ENCODE measurements at places on chromosomes 2 and 18.

GRCh38 chr2:116545286-116546068 is 1269.0 kb upstream of the DDX18 start:
- no peak for DNase-seq

DNA sequence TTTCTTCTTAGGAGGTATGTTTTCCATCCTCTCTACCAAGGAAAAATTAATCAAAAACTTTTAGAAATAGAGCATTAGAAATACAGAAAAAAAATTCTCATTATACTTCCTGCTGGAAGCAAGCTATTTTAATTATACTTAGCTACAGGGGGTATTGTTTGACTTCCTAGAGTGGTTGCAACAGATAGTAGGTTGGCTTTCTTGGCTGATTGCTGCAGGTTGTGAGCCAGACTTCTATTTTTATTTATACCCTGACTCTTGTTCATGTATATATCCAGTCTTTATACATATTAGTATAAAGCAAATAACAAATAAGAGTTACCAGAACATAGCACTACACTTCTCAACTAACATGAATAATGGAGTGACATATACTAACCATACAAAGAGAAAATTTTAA is 460.8 kb upstream of the REG3G start:
- DNase-seq = no peak

- DNase-seq = no peak
Observed at GRCh38 chr18:68830256-68831045, 32.6 kb downstream of the CCDC102B start.

DNA sequence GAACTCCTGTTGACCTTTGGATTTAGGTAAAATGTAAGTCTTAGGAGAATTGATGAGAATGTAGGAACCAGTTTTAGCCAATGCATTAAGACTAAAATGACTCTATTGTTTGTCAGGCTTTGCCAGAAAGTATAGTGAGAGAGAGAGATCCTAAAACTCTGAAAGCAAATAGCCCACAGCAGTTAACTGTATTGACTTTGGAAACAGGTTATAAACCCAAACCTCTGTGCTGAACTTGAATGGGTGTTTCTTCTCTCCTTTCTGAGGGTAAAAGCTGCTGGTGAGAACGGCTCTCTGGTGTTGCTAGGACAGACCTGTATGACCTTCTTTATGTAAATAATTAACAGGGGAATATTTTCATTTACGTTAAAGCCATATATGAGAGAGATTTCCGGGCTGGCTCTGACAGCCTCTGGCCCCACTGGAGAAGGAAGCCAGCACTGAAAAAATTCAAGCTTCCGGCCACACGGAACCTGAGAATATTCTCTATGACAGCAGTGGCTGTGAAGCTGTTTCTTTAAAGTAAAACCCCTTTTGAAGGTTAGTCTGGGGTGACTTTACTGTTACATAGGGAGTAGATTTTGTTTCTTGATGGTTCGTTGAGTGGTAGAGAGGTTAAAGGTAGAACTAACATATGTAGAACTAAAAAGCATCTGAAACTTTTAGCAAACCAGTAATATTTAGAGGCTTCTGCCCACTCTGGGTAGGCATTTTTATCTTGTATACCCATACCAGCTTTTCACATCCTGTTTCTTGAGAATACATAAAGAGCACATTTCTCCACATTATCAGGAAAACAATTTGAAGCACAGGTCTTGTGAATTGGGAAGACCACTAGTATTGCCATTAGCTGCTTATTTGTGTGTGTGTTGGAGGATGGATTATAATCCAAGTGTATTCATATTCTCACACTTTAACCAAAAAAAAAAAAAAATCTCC is 123.8 kb downstream of the SPTBN1 start:
- no peak for DNase-seq

- DNase-seq = no peak
Observed at GRCh38 chr18:45916302-45916701, 50.8 kb downstream of the EPG5 start.

DNA sequence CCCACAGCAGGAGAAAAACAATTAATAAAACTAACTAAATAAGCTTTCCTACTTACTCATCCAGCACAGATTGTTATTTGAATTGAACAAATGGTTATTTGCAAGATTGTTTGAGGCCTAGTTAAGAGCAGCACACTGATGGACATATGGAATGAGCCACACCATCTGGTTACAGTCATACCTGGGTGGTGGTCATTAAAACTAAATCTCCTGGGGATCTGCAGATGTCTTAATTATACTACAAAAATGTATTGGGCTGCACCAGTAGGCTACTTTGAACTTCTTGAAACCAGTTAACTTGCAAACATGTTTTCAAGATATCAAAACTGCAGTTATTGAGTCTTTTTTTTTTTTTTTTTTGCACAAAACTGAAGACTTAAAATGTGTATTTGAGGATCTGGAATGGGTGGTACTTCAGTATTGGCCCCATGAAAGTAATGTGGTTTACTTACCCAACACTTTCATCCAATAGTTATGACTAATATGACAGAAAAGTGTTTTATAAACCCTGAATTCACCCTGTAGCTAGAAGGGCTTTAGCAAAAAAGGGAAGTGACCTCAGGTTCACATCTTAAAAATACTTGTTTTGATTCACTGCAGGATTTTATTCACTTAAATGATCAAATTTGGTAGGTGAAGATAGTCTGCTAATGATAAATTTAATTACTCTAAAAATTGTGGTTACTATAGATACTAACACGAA is 10.8 kb downstream of the AGFG1 start:
- DNase-seq = peak; percentile 67

- DNase-seq = no peak
Observed at GRCh38 chr2:236452238-236452637, 117.4 kb upstream of the ACKR3 start.

- peak; percentile 54 for DNase-seq
Observed at GRCh38 chr2:175004980-175005732, at the start of gene CHN1. CHN1 (minus strand) TSS chr2:175005381; CDS start chr2:175004912, 469 bp downstream.

DNA sequence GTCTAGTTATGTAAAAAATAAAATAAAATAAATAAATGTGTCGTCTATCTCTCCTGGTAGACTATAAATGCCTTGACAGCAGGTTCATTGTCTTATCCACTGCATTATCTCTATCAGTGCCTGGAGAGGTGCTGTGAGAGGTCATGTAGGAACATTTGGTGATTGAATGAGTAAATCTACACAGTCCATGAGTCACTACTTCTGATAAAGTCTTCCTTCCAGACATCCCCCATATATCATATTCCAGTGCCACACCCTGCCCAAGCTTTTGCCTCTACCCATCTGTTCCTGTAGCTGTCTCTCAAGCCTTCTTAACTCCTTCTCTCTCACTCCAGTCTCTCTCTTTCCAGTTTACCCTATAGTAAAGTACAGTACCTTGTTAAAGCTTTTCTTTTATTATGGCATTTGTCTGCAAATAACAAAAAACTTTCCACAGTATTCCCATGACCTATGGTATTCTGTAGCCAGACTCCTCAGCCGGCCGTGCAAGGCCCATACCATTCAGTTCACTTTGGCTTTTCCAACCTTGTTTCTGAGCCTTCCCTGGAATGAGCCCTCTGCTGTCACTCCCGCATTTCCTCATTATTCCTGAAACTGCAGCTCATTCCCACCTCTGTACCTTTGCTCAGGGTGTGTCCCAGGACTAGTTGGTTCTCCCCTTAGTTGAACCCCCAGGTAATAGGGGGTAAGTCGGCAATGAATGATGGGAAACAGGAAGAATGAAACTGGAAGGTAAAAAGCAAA is 37.5 kb downstream of the ANXA4 start:
- peak; percentile 53 for DNase-seq

- peak; percentile 48 for DNase-seq
Observed at GRCh38 chr2:36677996-36678605, 18.4 kb upstream of the VIT start.

- no peak for DNase-seq
Observed at GRCh38 chr2:40516604-40517003, 64.7 kb upstream of the SLC8A1 start.

DNA sequence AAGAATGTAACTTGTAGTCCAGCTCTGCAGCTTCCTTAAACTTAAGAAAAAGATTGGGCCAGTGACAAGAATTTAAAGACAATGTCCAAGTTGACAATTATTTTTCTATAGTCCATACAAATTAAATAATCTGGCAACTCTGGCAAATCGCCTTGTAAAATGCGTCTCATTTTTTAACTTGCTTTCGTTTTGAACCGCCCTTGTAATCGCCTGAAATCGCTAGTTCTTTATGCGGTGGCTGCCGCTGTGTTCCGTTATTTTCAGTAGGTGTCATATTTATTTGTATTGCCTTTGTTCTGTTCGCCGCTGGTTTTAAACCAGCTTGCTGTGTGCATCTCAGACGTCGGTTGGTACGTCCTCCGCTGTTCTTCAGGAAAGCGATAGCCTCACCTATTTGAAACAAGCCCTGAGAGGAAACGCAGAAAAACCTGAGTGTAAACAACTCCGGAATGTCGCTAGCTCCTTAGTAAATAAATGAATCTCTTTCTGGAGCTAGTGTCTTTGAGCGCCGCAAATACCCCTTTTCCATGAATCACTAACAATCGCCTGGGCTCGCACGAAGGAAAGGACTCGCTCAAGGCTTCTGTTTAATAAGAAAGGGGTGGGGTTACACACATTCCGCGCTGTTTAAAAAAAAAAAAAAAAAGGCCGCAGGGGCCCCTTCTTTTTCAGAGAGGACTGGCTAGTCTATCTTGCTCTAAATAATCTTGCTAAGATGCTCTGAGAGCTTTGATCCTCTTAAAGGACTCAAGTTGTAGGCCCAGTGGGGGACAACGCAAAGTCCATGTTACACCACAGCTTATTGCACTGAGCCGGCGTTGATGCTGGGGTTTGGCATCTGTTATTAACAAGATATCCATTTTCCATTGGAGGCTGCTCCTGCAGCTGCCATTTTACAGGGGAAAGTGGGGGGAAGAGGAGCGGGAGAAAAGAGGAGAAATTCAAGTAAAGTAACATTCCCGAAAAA is 3.0 kb downstream of the HOXD8 start:
- peak; percentile 66 for DNase-seq

DNA sequence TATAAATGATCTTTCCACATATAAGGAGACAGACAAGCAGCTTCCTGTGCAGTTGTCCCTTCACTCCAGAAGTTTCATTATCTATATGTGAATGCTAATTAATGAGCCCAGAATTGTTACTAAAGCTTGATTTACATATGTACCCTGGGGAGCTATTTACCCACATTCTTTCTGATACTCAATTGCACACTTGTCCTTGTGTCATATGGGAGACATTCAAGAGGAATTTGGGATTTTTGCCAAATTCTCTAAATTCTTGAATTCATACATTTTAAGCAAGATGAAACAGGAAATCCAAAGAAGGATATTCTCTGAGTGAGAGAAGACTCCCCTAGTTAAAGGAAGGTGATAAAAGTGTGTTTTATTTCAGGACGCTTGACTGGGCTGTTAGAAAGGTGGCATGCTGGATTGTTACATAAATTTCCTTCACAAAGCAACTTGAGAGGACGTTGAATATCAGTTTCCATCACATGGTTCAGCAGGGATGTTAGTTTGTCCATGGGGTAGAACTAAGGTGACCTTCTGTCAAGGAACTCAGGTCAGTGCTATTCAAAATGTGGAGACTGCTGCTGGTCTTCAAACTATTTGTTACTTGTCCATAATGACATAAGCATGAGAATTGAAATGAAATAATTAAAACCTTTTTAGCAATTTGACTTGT is 368.2 kb downstream of the IRS1 start:
- no peak for DNase-seq

DNA sequence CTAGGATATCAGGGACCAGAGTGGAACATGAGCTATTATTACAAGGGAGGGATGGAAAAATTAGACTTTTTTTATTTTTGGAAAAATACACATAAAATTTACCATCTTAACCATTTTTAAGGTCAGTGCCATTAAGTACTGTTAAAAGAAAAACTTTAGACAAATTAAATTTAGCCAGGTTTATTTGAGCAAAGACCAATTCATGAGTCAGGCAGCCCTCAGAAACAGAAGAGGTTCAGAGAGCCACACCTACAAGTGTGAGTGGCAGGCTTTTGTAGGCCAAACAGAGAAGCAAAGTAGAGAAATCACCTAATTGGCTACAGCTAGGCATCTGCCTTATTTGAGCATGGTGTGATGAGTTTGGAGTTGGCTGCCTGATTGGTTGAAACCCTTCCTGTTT is 301.3 kb upstream of the RAB12 start:
- DNase-seq = peak; percentile 25

DNA sequence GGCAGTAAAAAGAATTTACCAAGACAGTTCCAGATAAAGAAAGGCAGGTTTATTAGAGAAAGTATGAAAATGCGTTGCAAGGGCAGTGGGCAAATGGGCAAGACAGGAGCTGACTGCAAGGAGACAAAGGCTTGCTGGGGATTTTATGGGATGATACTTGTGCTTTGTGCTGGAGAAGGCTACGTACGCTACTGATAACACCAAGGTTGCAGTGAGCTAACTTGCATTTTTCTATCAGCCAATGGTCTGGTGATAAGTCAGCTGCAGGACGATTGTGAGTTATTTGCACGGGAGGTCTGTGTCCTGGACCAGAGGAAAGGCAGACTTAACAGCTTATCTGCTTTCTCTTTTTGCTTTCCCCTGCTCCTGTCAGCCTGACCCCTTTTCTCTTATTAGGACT is 116.5 kb downstream of the PMS1 start:
- no peak for DNase-seq

DNA sequence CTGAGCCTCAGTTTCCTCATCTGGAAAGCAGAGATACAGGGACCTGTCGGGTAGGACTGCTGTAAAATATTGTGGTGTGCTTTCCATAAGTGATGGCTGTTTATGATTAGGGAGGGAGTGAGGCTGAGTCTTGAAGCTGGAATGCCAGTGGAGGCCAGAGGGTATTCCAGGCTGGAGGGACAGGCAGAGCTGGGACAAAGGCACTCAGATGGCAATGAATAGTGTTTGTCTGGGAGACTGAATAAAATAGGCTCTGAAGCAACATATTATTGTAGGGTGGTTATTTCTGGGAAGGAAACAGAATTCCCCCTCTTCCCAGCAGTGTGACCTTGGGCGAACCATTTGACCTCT is 120.7 kb downstream of the INHBB start:
- DNase-seq = no peak

DNA sequence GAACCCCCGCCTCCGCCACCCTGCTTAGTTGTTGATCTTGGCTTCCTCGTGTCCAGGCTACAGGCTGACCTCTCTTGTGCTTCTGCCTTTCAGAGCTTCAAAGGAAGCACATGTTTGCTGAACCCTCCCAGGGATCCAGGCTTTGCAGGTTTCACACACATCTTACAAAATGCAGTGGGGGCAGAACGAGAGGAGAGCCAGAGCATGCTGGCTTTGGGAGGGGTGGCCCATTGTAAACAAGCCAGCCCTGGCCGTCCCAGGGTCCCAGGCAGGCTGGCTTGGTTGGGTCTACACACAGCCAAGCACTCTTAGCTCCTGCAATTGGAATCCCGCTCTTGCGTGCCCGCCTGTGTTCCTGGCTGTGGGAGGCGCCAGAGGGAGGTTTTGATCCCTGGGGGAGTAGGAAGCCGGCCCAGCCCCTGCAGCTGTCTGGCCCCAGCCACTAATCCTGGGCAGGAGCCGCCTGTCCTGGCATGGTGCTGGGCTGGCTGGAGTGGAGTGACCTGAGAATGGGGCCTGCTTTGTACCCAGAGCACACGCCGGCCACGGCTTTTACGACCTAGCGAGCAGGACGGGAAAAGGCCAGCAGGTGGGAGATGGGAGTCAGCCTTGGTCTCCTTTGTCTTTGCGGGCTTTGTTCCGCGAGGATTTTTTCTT is 53.9 kb downstream of the SH3BP4 start:
- no peak for DNase-seq
